ENCODE measurements at places on chromosomes 3 and 15.

DNA sequence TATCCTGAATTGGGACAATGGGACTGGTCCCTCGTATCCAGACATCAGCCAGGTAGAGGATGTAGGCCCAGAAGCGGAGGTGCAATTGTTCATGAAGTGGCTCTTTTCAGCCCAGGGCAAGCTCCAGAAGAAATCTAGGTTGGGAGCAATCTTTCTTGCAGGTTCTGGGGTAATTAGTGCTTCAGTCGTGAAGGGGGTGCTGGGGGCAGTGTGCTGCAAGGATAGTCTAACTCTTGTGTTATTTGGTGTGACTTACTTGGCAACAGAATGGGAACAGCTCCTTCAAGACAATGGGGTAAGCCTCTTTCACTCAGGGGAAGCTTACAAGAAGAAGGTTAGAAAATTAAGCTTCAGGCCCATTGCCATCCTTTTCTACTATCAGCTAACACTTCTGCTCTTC, 273.0 kb downstream of the DIPK2A start:
- no peak for DNase-seq

- no peak for DNase-seq
Measured at GRCh38 chr3:161031134-161031533, 74.0 kb downstream of the B3GALNT1 start.

- no peak for DNase-seq
Measured at GRCh38 chr3:156720826-156721225, 46.4 kb downstream of the TIPARP start.

GRCh38 chr3:44330444-44330843, 8.1 kb upstream of the TCAIM start:
- DNase-seq, result no peak

Data from GM18507 (cell line).